ENCODE measurements at places on chromosomes 7 and 10.
A peak's percentile ranks its signal among the peaks of the same experiment; 100 is the strongest.

DNA sequence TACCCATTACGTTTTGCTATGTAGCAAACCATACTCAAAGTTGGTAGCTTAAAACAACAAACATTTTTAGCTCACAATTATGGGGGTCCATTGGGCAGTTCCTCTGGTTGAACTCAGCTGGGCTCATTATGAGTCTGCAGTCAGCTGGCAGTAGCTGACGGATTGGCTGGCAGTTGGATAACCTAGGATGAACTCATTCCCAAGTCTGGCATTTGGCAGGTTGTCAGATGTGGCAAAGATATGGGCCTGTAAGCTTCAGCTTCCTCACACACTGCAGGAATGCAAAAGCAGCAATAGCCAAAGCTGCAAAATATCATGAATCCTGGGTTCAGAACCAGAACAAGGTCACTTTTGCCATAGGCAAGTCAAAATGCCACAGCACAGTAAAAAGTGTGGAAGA lies 412.2 kb upstream of the SORCS1 start:
- no peak for DNase-seq

DNA sequence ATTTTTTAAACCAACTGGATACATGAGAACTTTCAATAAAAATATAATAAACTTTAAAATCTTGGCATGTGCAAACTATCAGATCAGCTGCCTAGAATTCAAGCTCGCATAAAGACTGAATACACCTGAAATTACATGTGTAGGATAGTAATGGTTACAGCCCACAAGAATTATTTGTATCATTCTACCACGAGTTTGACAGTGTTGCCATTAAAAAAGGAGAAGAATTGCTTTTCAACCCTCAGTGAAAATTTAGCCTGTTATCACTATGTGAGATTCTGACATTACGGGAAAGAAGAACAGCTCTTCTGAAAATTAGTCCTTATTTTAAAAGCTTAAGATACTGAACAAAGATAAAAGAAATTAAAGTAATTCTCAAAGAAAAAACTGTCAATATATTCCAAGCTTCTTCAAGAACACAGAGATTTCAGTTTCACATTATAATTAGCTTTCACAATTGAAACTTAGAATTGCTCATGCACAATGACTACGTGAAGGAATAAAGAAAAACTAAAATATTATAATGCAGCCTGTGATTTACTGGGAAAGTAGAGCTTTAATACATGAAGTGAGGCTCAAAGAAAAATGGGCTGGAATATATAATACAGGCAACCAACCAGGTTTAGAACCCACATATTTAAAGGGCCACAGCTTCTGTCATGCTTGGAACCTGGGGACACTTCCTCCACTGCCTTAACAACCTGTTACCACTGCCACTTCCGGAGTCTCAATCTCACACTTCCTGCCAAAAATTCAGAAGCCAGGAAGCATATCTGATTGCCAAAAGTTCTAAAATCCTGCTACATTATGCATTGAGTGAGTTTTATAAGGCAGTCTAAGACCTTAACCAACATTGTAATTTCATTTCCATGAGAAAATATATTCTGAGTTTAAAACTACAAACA lies 23.2 kb downstream of the TPK1 start:
- DNase-seq, result no peak

- no peak for DNase-seq
Observed at GRCh38 chr7:41244246-41244645, 458.6 kb downstream of the INHBA start.

DNA sequence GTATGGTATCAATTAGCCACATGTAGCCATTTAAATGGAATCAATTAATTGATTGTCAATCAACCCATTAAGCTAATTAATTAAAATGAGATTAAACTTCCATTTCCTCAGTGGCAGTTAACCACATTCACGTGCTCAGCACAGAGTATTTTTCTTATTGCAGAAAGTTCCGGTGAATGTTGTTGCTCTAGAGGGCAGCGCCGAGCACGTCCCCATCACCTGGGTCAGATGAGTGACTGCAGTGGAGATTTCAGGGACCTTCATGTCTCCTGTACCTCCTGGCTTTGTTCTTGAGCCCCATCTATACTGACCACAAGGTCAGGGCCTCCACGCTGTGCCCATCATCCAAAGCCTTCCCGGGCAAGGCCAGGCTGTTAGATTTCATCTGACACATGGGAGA lies 168.8 kb upstream of the MKI67 start:
- DNase-seq, result no peak

DNA sequence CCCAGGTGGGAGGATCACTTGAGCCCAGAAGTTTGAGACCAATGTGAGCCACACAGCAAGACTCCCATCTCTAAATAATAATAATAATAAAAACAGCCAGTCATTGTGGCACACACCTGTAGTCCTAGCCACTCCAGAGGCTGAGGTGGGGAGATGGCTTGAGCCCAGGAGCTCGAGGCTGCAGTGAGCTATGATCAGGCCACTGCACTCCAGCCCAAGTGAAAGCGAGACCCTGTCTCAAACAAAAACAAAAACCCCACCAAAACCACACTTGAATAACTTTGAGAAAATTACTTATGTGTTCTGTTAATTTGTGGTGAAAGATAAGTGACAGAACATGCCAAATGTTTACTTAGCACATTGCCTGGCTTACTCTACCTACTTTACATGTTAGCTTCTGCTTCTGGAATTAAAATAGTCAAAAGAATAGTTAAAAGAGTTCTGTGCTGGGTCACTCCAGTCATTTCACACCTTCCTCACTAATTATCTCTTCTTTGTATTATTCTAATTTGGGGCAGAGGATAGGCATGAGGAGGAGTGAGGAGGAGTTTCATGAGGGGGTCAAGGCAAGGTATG lies 9.8 kb downstream of the TMEM60 start:
- no peak for DNase-seq

DNA sequence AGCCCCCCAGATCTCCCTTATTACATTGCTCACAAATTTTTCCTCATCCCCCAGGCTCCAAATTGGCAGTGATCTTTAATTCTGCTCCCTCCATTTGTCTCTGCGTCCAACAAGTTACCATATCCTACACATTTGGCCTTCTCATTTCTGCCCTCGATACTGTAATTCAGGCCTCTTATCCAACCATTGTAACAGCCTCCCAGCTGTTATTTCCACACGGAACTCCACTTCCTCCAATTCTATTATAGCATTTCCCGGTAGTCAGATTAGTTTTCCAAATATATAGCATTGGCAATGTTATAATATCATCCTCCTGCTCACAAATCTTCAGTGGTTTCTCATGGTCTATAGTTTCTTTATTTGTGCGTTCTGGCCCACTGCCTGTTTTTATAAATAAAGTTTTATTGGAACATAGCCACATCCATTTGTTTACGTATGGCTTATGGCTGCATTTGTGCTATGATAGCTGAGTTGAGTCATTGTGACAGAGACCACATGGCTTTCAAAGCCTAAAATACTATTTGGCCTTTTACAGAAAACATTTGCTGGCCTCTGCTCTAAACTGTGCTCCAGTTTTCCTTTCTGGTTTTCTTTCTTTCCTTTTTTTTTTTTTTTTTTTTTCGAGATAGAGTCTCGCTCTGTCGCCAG lies 126.5 kb upstream of the ZNF438 start:
- no peak for DNase-seq

GRCh38 chr7:121133444-121133843 lies 144.9 kb downstream of the CPED1 start:
- DNase-seq, result no peak

DNA sequence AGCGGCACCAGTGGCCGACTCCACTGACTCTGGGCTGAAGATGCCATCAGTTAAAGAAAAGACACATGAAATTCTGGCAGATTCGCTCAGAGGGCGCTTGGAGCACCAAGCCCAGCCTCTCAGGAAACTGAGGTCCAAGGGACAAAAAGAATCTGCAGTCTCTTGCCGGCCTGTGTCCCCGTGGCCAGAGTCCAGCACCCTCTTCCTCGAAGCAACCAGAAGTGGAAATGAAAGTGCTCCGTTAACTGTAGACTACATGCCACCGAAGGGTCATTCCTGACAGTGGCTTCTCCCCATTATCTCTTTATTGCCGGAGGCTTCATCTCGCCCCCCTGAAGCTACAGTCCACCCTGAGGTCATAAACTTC lies 1.0 kb upstream of the CHST15 start:
- no peak for DNase-seq

DNA sequence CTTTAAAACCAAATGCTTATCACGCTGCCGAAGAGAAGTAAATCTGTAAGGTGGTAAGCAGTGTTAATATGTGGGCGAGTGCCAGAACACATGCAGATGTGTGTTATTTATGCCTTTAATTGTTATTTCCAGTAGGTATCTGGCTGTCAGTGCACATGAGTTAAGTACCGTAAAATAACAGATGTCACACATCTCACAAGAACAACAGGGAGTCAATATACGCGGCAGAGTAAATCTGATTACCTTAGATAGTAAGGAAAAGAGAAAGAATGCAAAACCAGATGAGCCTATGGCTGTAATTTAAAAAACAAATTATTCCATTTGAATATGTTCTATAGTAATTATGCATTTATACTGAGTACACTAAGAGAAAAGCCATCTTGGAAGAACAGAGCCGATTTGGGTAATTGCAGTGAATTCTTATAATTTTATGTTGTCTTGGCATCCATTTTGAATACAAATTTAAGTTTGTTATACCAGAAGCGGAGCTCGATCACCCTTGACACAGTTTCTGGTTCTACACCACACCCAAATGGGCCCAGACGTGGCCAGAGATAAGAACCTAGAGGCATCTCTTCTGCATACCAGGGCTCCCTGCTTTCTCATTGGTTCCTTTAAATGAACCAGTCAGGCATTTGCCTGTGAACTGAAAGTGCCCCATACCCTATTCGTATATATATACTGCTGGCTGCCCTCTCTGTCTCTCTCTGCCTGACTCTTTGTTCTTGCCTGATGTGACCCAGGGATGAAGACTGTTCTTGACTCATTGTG lies 34.8 kb downstream of the DNAJB9 start:
- peak; percentile 80 for DNase-seq

DNA sequence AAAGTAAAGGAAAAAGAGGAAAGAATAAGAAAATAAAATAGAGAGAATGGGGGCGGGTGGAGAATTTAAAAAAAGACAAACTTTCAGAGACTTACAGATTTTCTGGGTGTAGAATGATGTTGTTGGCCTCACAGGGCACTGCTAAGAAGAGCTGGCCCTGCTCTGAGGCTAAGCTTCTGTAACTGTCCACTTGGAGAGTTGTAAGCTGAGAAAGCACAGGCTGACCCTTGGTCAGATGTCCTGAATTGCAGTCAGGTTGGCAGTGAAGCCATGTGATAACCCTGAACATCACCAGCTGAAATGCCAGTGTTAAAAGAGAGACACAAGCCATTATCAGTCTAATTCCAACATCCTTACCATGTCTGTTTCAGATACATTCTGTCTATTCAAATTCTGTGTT lies 272.1 kb upstream of the SORCS1 start:
- DNase-seq, result no peak

DNA sequence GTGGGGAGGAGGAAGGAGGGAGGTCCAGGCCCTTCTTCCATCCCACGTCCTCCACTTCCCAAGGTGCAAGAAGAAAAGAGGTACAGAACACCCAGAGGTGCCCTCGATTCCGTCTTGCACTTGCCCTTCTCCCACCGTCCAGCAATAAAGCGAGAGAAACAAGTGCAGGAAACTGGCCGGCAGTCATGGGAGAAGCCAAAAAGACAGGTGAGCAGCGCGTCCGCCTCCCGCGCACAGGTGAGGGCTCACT lies 1.3 kb downstream of the C10orf95 start:
- no peak for DNase-seq

GRCh38 chr10:100747456-100748230 lies 2.3 kb downstream of the PAX2 start:
- DNase-seq, result no peak

GRCh38 chr10:34766266-34766600 lies 48.9 kb downstream of the PARD3 start:
- DNase-seq, result no peak

- no peak for DNase-seq
Observed at GRCh38 chr10:1198453-1199344, 142.5 kb downstream of the WDR37 start.

DNA sequence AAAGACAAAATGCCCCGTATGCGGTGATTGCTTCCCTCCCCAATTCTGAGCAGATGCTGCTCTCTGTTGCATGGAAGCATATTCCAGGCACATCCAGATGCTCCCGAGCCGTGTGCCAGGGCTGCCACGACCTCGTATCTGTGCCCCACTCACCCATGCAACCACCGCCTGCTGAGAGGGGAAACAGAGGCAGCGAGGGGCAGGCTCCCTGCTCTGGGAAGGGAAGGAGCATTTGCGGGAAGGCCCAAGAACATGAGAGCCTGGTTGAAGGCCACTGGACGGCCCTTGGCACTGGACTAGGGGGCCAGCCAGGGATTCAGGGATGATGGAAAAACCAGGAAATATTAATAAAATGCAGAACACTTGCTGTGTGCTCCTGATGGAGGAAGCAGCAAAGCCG lies 89.4 kb downstream of the CTBP2 start:
- no peak for DNase-seq
